Stimulated activated CD8-positive, alpha-beta memory T cell treated with anti-CD3 and anti-CD28 coated beads, Interleukin-4, amount 100 ng/mL, for 48 hours (primary cell): ENCODE measurements at places on chromosomes 11 and 22.

GRCh38 chr11:101008961-101009689 is 120.5 kb downstream of the PGR start:
- DNase-seq = no peak

DNA sequence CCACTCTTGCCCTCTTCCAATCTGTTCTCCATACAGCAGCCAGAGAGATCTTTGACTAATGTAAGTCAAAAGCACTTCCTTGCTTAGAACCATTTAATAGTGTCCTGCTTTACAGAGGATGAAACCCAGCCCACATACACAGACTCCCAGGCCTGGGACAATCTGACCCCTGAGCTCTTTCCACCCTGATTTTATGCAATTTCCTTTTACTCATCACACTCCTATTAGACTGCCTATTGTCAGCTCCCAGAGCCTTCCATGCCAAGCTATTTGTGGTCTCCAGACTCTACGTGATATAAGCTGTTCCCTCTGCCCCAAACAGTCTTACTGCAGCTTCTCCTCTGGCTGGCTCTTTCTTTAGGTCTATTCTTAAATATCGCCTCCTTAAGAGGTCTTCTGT is 28.1 kb downstream of the ME3 start:
- no peak for DNase-seq

DNA sequence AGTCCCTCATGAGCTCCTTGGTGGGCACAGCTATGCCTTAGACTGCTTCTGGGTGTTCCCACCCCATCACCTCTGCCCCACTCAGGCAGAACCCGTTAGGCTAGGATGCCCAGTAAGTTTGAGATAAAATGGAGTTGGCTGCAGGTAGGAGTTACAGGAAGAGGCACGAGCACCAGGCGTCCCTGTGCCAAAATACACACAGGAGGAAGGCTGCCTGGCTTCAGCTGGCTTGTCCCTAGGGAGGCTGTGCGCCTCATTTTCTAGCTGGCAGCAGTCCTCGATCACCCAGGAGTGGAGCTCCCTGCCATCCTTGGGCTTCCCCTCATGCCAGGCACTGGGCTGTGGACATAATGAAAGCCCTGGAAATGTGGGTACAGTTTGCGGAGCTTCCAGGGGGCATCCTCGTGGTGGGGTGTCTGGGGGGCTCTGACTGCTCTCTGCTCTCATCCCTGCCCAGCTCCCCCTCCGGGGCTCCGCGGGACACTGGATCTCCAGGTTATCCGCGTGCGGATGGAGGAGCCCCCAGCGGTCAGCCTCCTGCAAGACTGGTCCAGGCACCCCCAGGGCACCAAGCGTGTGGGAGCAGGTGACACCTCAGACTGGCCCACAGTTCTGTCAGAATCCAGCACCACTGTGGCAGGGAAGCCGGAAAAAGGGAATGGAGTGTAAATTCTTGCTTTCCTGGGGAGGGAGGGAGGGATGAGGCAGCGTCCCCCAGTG is 12.3 kb upstream of the MARK2 start:
- DNase-seq = no peak

- peak; percentile 80 for DNase-seq
These were observed 34.2 kb upstream of the VPREB1 start for GRCh38 chr22:22210375-22210774.

DNA sequence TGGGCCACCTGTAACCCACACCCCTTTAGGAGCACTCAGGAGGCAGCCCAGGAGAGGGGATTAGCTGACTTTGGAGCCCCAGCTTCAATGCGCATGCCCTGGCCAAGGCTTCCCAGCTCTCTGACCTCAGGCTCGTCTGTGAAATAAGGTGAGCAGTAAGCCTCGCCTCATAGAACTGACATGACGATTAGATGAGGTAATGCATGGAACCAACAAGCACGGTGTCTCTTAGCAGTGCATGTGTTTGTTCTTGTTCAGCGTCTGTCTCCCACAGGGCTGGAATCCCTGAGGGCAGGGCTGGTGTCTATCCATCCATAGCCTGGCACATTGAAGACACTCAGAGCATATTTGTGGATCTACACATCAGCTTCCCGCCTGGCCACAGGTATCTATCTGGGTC is 415.4 kb downstream of the MN1 start:
- no peak for DNase-seq

DNA sequence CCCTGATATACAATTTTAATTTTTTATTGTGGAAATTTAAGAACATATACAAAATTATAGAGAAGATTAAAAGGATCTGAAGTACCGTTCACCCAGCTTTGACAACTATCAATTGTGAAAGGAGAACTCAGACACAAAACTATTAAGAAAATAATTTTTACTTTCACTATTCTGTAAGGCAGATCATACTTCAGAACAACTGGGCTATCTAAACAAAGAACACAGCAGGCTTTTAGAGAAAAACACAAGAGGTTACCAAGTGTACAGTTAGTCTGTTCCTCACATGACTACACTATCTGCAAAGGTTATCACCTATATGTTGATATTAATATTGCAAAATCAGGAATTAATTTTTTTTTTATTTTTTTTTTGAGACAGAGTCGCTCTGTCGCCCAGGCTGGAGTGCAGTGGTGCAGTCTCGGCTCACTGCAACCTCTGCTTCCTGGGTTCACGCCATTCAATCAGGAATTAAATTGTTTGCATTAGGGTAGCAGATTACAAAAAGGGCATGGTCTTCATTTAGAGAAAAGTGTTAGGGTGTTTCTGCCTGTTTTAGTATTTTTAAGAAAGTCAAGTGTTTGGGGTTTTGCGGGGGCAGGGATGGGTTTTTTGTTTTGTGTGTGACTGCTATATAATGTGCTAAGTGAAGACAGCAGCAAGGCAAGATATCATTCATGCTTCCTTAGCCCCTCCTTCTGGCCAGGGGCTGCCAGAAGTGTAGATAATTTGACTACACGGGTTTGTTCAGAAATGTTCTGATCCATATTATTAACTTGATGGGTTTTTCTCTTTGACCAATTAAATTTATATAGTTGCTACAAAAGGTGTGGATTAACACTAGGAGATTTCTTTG is 27.6 kb upstream of the SIK2 start:
- DNase-seq = no peak

DNA sequence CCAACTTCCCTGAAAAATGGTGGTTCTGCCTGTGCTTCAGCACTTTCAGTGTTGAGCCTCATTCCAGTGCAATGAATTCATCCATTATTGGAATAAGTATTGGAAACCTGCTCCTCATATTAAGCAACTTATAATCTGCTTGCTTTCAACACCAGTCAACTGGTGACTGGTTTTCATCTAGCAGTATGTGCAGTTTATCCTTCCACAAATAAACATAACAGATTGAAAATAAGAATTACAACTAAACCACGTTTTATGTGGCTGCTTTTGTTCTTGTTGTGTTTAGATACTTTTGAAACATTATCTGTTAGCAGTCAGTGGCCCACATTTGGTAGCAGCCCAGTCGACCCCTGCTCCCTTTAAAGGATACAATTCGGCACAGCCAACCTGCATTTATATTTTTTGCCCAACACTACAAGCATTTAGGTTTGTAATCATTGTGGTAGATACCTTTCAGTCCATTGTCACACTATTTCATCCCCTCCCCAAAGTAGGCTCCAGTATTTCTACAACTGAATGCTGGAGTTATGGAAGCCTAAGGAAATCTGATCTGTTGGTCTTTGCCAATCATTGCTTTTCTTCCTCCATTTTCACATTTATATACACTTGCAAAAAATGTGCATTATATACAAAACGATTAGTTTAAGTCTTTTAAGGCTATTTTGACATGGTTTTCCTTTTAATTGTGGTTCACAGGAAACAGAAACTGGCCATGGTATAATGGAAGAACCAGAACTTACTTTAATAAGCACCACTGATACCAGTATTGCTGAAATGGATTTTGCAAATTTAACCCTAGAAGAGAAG is 13.1 kb downstream of the TAF1D start:
- DNase-seq = no peak

DNA sequence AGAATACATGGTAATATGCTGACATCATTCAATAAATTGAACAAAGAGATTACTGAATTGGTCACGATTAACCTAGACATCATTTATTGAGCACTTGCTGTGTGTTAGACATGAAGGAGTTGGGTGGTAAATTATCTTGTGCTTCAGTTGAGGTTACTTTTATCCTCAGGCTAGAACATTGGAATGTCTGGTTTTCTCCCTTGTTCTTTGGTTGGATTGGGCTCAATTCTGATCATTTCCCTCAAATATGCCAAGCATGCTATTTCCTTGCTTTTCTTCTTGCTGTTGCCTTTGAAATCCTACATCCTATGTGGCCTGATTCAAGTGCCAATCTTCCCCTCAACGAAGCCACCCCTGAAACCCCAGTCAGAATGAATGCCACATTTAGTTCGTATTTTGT is 65.8 kb downstream of the DEUP1 start:
- no peak for DNase-seq

- DNase-seq = no peak
These were observed 68.1 kb downstream of the MPPED1 start for GRCh38 chr22:43479962-43480361.

- no peak for DNase-seq
These were observed 2.6 kb downstream of the PDE3B start for GRCh38 chr11:14645985-14646900.

GRCh38 chr11:33323421-33323820 is 66.2 kb downstream of the HIPK3 start:
- no peak for DNase-seq

DNA sequence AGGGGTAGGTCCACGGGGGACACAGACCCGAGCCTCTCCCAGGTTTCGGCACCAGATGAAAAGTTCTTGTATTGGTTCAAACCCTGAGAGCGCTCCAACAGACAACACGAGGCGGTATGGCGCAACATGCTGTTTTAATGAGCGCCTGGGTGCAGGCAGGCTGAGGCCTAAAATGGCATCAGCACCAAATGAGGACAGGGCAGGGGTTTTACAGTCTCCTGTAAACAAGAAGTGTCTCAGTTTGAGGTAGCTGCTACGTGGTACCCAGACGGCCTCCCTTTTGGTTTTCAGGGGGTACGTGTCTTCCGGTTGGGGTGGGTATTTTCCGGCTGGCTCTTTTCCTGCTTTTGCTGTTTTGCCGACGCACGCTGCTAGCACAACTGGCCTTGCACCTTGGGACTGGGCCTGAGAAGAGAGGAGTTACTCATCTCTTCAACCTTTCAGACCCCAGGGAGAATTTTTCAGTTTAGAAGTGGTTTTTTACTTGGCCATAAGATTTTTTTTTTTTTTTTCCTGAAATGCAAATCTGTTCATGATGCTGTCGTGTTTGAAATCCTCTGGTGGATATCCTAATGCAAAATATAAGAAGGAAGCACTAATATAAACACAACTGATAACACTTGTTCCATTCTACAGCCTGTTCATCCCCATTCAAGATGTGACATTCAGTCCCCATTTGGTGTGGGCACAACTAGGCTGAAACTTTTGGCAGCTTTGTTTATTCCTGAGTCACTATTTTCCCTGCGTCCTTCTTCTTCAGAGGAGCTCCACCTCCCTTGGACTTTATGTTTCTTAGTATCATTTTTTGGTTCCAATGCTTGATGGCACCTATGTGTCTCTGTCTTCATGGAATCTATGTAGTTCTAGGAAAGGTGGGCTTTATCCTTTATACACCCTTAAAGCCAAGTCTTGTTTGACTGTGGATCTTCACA is 6.5 kb downstream of the PPFIBP2 start:
- DNase-seq = no peak

DNA sequence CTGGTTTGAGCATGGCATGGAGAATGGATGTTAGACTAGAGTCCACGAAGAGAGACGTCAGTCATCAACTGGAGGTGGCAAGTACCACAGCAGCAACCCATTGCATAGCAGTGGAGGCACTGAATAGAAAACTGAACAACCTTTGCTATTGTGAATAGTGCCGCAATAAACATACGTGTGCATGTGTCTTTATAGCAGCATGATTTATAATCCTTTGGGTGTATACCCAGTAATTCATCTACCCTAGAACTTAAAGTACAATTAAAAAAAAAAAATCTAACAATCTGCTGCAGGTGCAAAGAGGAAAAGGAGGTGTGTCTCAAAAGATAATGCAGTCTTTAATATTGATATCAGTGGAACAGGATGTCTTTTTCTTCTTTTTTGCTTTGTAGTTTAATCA is 443.4 kb upstream of the ISX start:
- DNase-seq = no peak

DNA sequence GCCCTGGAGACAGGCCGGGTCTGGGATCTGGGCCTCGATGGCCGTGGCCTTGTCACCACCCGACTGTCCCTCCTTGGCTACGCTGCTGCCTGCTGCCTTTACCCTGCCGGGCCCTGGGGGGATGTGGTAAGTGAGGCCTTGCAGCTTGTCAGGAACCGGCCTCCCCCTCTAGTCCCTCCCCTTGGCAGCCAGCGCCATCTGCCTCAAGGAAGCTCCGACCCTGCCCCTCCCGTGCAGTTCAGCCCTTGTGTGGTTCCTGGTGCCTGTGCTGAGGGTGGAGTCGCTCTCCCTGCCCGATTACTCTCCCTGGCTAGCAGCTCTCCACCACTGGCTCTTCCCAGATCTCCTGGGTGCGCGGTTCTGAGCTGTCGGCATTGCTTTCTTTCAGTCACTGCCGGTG is 33.7 kb downstream of the CTTN start:
- DNase-seq = no peak

- peak; percentile 64 for DNase-seq
These were observed 1.1 kb downstream of the TAF1D start for GRCh38 chr11:93740031-93740729.

GRCh38 chr22:19566279-19567156 is 42.3 kb upstream of the CLDN5 start:
- DNase-seq = no peak

DNA sequence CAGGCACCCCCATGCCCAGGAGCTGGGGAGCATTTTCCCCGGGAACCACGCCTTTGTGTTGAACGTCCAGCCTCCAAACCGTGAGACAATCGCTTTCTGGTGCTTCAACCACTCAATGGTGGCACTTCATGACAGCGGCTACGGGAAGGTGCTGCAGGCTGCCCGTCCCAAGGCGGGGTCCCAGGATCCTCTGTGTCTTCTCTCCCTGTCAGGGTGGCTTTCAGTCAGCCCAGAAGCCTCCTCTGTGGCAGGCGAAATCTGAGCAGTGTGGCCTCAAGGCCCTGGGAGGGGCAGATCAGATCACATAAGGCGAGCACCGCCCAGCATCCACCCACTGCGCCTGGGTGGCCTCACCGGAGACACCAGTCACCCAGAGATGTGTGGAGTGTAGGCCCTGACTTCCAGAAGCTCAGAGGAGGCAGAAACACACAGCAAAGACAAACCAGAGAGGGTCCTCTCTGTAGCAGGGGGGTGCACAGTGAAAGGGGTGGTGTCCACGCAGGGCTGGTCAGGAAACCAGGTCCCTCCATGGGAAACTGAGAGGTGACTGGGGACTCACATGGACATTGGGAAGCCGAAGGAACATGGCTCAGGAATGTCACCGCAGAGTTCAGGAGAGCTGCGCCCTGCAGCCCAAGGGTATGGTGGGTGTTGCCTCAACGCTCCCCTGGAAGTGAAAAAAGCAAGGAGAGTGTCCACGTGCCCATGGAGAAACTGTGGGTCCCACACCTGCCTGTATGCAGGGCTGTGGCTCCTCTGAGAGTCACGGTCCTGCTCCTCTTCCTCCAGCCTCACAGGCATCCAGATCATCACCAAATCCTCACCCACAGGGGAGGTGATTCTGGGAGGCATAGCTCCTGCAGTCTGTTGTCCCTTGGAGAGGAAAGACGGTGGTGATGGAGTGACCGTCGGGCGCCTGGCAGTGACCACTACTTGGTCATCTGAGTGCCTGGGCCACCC is 1420.7 kb downstream of the TBC1D22A start:
- no peak for DNase-seq
